Stimulated activated CD4-positive, alpha-beta T cell treated with anti-CD3 and anti-CD28 coated beads, TNF-alpha, amount 100 ng/mL, for 1 hour (primary cell): ENCODE measurements at places on chromosomes 11 and 22.

GRCh38 chr11:12388939-12389670, 11.7 kb downstream of the PARVA start:
- no peak for DNase-seq

- DNase-seq, result no peak
These were observed 109.0 kb upstream of the APOA1 start for GRCh38 chr11:116946414-116946813.

GRCh38 chr11:118792570-118793124, 1.7 kb upstream of the DDX6 start:
- DNase-seq, result peak; percentile 14

DNA sequence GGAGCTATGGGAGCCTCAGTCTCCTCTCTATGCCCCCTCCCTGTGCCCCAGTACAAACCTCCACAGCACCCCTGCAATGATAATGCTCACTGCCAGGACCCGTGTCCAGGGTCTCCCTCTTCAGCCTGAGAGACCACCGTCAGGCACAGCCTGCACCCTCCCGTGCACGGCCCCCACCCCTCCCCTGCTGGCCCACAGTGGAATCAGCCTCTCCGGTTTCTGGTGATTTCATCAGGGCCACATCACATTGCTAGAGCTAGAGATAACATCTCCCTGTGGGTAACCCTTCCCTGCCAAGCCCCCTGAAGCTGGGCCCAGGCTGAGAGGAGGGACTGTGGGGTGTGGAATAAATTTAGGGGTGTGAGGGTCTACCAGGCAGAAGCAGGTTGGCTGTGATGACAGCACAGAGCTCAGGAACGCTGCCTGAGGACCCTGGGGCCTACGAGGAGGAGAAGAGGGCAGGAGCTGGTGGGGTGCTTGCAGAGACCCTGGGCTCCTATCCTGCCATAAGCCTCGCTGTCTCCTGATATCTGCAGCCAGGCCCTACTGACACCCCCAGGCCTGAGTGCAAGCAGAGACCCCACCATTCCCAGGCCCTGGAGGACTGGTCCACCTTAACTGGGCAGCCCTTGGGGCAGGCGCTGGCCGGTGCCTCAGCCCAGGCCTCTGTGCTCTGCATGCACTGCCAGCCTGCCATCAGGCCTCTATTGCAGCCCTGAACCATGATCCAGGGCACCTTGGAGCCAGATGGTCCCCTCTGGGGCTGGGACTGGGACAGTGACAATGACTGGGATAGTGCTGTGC, at the start of gene KLHDC7B:
Gene KLHDC7B (plus strand): TSS at position 378 of the 804 bp plus-strand sequence. CDS start 345 bp downstream, at position 723.
- no peak for DNase-seq

DNA sequence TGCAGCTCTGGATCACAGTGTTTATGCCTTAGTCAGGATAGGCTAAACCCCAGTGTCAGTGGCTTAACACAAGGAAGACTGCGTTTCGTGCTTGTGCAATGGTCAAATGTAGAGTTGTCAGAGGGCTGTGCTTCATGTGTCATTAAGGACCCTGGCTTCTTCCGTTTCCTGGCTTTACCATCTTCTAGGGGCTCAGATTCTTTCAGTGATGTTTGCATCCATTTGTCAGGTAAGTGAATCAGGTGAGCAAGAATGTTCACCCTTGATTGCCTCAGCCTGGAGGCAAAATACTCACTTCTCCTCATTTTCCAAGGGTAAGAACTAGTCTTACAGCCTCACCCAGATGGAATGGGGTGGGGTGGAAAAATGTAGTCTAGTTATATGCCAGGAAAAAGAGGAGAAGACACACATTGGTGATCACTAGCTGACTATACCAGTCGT, 20.5 kb upstream of the AMOTL1 start:
- no peak for DNase-seq

DNA sequence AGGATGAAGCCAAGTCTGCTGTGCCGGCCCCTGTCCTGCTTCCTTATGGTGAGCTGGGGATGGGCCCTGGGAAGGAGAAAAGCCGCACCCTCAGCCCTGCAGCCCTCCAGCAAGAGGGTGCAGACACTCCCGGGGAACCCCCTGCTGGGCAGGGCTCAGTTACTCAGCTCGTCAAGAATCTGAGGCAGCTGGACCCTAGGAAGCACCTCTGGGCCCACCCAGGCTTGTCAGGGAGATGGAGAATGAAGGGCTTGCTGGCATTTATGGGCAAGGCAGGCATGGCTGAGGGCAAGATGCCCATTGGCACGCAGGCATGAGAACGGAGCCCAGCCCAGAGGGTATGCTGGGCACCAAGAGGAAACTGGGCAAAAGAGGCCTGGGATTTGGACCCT, 12.9 kb downstream of the RELT start:
- no peak for DNase-seq

DNA sequence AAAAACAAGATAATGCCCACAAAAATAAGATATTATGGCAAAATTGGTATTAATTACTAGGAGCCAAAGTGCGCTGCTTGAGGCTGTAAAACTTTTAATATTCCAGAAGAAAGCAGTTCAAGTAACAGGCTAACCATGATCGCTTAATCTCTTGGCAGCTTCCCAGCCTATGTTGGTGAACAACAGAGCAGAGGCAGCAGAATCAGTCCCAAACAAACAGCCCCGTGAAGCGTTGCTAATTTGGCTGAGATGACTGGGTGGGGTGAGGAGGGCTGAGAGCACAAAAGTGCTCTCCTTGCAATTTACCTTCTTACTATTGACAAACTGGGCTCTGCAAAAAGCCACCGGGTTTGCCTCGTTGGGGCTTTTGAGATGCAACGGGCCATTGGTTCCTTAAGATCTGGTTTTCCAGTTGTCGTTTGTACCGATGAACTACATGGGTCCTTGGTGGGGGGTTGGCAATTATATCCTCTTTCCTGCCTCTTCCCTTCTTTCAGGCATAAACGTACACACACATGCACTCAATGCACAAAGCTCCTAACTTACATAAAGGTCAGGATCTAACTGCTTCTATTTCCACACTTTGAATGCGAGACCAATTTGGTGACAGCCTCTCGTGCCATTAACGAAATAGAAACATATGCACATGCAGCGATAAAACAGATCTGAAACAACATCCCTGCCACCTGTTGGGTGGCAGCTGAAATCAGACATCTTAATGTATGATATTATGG, 407.6 kb upstream of the CADM1 start:
- DNase-seq, result no peak

- DNase-seq, result no peak
These were observed 74.6 kb downstream of the ADM start for GRCh38 chr11:10379426-10379825.

- DNase-seq, result no peak
These were observed 427.5 kb upstream of the CCDC90B start for GRCh38 chr11:83713708-83714107.

DNA sequence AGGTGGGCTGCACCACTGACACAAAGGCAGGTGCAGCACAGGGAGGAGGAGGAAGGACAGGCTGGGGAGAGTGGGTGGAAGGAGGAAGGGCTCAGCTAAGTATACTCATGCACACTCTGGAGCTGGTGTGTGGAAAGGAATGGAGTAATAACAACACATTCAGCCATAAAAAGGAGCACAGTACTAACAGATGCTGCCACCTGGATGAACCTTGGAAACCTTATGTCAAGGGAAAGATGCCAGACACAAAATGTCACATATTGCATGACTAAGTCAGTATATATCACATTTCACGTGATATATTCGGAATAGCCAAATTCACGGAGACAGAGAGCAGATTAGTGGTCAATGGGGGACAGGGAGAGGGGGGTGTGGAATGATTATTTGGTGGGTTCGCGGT, 389.6 kb upstream of the SYN3 start:
- no peak for DNase-seq

- no peak for DNase-seq
These were observed 21.8 kb downstream of the NUCB2 start for GRCh38 chr11:17298302-17298701.

DNA sequence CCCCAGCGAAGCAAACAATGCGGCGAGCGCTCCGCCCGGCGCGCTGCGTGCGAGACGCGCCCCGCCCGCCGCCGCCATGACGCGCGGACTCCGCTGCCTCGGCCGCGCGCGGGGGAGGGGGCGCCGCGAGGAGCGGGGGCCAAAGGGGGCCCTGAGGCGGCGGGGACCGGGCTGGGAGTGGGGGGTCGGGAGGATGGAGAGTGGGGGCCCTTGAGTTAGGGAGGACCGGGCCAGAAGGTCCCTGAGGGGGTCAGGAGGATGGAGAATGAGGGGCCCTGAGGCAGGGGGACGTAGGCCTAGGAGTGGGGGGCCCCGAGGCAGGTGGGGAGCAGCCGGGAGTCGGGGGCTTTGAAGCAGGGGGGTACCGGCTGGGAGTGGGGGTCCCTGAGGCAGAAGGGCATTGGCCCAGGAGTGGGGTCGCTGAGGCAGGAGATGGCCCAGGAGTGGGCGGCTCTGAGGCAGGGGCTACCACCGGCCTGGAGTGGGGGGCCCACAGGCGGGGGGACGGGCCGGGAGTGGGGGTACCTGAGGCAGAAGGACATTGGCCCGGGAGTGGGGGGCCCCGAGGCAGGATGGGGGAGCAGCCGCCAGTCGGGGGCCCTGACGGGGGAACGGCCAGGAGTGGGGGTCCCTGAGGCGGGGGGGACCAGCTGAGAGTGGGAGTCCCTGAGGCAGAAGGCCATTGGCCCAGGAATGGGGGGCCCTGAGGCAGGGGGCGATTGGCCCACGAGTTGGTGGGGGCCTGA, at the start of gene BRD1:
Gene BRD1 (minus strand): TSS at position 21 of the 746 bp plus-strand sequence. CDS start 3,556 bp downstream, outside the sequence.
- DNase-seq, result no peak

DNA sequence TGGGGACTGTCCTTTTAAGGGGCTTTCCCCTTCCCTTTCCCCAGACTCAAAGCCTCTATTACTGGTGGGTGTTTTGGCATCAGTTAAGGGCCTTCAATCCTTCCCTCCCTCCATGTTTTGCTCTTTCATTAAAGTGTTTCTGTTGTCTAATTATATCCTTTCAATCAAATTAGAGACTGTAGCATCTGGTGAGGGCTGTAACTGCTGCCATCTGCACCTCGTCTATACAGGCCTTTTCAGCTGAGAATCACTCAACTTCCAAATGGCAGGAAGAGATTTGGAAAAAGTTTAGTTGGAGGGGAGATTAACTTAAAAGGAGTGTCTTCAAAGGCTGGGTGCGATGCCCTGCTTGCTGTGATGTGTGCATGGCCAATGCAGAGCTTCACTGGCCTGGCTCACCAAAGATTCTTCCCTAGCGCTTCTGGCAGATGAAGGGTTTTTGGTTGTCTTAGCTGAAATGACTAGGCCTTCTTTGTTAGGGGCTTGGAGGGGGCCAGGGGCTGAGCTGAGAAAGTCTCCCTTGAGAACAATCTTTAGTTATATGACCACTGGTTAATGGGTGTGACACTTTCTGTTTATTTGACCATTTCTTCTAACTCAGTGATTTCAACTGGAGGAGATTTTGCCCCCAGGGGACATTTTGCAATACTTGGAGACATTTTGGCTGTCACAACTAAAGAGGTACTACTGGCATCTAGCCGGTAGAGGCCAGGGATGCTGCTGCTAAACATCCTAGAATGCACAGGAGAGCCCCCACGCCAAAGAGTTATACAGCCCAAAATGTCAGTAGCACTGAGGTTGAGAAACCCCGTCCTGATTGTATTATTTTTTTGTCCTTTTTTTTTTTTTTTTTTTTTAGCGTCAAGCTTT, 7.5 kb downstream of the KREMEN1 start:
- DNase-seq, result no peak

DNA sequence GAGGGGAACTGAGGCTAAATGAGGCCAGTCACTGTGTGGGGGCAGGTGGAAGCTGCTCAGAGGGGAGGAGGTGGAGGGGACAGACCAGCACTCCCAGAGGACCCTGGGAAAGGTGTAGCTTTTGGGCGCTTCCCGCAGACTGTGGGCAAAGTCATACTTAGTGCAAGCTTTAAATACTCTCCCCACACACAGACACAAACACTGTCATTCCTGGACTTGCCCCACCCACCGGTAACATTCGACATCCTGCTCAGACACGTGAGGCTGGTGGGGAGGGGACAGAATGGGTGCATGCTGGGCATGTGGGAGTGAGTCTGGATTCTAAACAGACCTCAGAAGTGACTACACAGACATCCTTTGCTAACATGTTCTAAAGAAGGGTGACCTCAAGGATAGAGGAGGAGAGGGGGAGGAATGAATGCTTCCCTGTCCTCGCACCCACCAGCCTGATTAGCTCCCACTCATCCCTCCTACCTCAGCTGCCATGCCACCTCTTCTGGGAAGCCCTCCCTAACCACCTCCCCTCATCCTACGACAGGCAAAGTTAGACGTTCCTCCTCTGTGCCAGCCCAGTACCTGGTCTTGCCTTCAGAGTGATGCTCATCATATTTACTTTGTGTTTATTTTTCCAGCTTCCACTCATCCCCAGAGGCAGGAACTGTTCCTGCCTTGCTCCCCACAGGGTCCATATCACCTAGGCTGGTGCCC, 22.2 kb downstream of the TSKU start:
- no peak for DNase-seq

DNA sequence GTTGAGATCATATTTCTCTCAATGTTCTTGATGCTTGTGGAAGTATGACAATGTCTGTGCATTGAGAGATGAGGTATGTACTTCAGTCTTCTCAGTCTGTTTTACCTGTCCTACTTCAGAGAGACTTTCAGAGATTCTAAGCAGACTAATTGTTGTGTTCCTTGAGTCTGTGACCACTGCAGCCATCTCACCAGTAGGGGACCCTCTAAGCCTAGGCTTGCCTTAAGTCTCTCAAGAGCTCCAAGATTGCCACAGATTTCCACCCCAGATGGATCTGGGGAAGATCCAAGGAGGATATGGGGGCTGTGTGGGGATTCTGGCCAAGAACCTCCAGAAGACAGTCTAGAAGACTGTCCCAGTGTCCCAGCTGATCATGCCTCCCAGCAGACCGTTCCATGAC, 179.9 kb upstream of the PLET1 start:
- no peak for DNase-seq

DNA sequence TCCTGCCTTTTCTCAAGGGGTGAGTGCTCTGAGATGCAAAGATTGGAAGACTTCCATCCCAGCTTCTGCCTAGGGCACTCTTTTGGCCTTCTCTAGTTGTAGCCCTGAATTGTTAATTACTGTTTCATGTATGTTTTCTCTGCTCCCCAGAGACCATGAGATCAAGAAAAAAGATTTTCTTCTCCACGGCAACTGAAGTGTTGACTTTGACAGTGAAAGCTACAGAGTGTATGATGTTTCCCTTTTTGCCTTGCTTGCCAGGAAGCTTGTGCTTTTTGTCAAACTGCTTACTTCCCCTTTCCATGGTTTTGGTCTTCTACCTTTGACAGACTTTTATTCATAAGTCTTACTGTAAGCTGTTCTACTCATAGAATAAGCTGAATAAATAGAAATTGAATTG, 23.3 kb upstream of the EIF3D start:
- DNase-seq, result no peak

GRCh38 chr11:111796696-111797095, 30.5 kb upstream of the PPP2R1B start:
- no peak for DNase-seq

- DNase-seq, result no peak
These were observed 29.1 kb upstream of the PICALM start for GRCh38 chr11:86097980-86098379.
